ENCODE measurements at places on chromosomes 16 and 17.

- no peak for DNase-seq
These were observed 24.1 kb downstream of the XYLT1 start for GRCh38 chr16:17446661-17447060.

DNA sequence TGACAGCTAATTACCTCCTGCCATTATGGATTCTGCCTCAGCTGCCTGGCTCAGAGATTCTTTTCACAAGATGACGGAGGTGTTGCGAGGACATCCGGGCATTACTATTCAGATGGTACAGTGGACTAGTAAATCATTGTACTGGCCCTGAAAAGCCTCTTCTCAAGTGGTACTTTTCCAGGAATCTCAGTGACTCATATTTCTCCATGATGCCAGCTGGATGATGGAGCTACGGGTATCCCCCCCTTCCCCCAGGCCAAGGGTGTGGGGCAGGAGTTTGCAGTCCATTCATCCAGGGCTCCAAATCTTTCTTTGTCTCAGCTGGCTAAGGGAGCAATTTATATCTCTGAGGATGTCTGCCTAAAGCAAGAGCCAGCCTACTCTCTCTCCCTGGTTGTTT, 107.7 kb upstream of the GPR139 start:
- DNase-seq: no peak

- no peak for DNase-seq
These were observed 83.2 kb downstream of the SPECC1 start for GRCh38 chr17:20092261-20092867.

DNA sequence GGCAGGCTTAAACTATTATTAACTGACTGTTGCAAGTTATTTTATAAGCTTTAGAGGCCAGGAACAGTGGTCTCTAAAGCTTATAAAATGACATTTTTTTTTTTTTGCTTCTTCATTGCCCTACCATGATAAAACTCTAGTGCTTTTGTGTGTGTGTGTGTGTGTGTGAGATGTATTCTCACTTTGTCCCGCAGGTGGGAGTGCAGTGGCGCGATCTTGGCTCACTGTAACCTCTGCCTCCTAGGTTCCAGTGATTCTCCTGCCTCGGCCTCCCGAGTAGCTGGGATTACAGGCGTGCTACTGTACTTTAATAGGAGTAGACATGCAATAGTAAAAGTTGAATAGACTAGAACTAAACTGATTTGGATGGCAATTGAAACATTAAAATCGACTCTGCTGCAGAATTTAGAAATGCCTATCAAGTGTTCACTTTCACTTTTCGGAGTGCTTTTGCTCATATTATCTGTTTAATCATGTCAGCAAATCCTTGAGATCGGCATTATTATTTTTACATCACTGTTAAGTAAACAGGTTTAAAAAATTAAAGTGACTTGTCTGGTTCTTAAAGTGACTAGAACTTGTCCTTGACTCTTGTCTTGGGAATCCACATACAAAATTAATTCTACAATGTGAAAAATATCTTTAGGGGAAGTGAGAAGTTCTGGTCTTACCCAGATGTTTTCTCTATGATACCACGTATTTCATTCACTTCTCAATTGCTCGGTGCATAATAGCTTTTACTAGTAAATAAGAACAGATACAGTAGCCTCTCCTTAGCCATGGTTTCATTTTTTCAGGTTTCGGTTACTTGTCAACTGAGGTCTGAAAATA, 8.4 kb upstream of the PCTP start:
- DNase-seq: no peak

DNA sequence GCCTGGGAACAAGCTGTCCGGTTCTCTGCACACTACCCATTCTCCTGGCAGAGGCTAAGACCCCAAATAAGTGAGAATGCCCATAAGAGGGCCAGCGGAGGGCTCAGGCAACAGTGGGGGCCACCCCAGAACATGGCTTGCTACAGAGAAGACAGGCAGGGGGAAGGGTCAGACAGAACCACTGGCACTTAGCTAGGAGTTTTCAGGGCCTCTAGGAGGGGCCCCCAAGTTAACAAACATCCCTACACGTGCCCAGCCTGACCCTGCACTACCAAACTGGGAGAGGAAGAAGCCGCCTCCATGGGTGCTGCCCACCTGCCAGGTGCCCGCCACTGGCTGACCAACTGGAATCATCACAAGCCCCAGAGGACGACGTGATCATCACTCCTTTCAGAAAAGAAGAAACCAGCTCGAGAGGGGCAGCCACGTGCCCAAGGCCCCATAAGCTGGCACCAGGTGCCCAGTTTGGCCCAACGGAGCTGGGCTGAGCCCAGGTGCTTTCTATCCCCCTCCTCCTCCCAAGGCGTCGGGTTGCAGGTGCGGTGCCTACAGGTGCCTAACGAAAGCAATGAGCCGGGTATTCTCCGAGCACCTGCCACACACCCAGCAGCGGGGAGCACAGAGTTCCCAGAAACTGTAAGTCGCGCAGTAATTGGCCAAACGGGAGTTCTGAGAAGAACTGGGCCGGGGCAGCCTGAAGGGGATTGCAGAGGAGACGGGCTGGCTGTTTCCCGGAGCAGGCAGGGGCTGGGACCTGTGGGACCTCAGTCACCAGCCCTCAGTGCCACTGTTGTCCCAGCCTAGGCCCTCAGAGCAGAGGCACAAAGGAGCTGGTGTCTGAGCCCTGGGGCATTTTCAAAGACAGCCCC, 13.2 kb downstream of the RPH3AL start:
- DNase-seq: no peak

GRCh38 chr16:55876854-55877253, 1.7 kb upstream of the CES5A start:
- DNase-seq: no peak

- no peak for DNase-seq
These were observed at the start of gene PIK3R6 for GRCh38 chr17:8867361-8867981. Gene PIK3R6, minus strand, starts transcription at chr17:8867674. Its CDS starts 17,880 bp downstream, at chr17:8849794.

- DNase-seq: no peak
These were observed 9.1 kb downstream of the ITGA3 start for GRCh38 chr17:50065056-50065455.

DNA sequence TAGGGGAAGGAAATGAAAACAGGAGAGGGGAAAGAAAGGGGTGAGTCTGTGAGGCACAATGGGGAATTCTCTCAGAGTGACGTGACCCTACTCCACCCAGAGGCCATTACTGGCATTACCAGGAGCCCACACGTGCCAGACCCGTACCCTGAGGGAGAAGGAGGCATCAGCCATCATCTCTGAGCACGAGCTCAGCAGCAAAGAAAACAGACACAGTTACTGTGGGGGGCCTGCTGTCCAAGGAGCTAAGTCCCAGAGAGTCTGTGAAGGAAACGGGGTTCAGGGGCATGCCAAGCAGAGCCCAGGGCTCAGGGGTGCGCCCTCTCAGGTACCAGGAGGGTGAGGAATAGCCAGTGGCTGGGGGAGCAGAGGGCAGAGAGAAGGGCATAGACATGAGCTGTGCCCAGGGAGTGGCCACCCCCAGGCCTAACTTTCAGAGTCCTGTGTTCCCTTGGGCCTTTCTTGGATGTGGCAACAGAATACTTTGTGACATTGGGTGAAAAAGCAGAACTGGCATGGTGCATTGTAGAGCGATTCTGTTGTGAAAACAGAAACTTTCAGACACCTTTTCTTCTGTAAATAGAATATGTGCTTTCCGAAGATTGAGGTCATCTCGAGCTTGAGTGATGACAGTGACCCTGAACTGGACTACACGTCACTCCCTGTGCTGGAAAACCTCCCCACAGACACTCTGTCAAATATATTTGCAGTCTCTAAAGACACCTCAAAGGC, 11.3 kb downstream of the TAF1C start:
- DNase-seq: peak; percentile 70

DNA sequence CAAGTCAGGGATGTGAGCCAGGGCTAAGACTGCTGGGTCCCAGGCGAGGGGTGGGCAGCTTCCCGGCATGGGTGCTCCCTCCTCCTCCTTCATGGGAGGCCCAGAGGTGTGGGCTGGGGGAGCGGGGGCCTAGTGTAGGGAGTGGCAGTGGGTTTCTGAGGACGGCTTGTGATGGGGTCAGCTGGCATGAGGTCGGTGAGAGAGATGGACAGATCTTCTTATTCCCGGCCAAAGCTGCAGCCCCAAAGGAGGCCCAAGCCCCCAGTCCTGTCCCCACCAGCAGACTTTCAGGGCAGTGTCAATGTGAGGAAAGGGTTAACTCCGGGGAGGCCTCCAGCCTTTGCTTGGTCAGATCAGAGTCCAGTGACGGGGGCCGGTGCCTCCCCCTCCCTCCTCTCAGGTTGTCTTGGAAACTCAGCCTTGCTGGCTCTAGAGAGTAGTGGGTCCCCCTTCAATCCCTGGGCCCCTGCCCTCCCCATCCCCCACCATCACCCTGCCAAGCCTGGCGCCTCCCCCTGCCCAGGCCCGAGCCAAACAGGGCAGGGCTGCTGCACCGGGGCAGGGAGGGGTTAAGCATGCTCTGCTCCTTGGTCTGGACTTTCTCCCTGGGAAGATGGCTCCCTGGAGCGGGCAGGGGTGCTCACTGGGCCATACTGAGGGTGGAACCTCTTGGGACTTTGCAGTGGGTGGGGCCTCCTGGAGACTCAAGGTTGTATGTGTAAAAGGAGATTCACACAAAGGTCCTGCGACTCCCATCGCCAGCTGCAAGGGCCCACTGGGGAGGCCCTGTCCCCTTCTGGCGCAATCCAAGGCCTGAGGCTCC, 12.4 kb downstream of the NAT9 start:
- DNase-seq: no peak

DNA sequence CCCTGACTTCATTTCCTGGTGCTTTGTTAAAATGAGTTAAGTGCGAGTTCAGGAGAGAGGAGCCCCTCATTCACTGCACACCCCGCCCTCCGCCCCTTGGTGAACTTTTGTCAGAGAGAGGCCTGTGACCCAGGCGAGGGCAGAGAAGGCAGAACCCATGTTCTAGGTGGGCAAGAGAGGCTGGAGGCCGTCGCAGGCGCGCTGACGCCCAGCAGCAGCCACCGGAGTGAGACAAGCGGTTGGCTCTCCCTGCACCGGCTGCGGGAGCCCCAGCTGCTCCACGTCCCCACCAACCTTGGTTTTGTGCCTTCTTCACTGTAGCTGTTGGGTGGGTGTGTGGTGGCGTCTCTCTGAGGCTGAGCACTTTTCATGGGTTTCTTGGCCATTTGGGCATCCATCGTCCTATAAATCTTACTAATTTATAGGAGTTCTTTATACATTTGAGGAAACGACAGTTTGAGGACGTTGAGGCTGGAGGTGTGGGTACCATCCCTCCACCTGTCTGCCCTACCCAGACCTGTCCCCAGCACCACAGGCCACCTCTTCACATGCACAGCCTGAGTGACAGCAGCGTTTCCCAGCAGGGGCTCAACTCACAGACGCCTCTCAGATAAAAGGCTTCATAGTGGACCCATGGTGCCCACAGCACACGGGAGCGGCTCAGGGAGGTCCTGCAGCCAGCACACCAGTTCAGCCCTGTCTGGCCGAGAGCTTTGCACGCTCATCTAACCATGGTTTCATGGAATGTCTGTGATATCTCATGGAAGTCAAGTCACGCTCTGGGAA, 45.2 kb upstream of the CBFA2T3 start:
- DNase-seq: no peak

GRCh38 chr17:36989173-36989572, 40.4 kb downstream of the AATF start:
- DNase-seq: no peak

DNA sequence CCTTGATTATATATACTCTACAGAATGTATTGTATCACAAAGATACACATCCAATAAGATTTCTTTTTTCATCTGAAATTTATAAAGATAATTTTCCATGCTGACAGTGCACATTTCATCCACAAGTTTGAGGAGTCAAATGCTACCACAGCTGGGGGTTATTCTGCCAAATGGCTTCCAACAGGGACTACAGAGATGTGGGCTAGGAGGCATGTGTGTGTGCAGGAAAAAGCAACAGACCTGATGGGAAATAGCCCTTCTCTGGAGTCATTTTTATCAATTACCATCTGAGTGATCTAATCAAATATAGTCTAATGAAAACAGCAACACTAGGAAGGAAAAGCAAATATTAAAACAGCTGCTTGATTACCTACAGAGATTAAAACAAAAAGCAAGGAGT, 290.5 kb downstream of the CEP112 start:
- no peak for DNase-seq

DNA sequence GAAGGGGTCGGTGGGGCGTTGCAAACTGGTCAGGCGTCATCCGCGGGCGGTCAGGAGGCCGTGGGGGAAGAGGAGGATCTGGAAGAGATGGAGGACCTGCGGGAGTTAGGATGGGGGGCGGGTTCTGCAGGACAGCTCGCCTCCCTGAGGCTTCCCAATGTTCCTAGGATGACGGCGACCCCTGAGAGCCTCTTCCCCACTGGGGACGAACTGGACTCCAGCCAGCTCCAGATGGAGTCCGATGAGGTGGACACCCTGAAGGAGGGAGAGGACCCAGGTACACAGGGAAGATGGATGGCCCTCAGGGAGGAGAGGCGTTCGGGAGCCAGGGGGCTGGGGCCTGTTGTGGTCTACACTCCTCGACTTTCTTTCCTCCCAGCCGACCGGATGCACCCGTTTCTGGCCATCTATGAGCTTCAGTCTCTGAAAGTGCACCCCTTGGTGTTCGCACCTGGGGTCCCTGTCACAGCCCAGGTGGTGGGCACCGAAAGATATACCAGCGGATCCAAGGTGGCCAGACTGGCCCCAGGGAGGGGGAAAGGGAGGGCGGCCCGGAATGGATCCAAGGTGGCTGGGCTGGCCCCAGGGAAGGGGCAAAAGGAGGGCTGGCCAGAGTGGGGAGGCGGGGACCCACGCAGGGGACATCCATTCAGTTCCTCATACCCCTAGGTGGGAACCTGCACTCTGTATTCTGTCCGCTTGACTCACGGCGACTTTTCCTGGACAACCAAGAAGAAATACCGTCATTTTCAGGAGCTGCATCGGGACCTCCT, 839 bp downstream of the PLD2 start:
- no peak for DNase-seq

GRCh38 chr17:45011767-45012166, 39.7 kb downstream of the DCAKD start:
- no peak for DNase-seq

- no peak for DNase-seq
These were observed 3.7 kb upstream of the PGS1 start for GRCh38 chr17:78374631-78375274.

DNA sequence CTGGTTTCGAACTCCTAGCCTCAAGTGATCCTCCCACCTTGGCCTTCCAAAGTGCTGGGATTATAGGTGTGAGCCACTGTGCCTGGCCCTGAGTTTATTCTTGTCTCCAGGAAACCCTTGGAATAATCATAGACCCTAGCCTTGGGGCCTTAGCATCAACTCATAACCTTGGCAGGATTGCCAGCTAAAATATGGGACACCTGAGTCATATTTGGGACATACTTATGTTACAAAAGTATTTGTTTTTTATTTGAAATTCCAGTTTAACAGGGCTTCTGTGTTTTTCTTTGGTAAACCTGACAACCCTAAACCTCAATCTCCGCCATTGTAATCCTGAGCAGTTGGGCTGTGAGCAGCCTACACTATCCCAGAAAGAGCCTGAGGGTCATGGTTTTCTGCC, 28.6 kb upstream of the TNS4 start:
- DNase-seq: no peak

DNA sequence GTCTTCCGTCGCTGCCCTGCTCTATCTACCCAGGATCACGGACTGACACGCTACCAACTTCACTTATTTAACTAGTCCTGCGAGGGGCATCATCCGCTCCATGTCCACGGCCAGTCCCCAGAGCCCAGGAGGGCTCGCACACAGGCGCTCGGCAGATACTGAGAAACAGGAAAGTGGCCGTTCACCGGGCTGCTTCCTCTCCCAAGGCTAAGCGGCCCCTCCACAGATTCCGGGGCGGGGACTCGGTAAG, 388 bp downstream of the OXLD1 start:
- DNase-seq: no peak

- DNase-seq: no peak
These were observed 46.6 kb upstream of the TANC2 start for GRCh38 chr17:62919388-62919787.

GRCh38 chr16:67951485-67951884, 7.6 kb upstream of the LCAT start:
- no peak for DNase-seq

GRCh38 chr16:65260746-65261145, 138.9 kb upstream of the CDH11 start:
- no peak for DNase-seq
